ENCODE measurements at places on chromosomes 11 and 22. TPM values are rescaled to one million over a fixed set of nuclear protein-coding genes. Genes with fewer than 3 reads are reported as not detected.

CLNS1A gene
- 103 TPM for total RNA-seq

GRCh38 chr22:33565580-33565995, 354.7 kb downstream of the LARGE1 start:
- no peak for DNase-seq

DNA sequence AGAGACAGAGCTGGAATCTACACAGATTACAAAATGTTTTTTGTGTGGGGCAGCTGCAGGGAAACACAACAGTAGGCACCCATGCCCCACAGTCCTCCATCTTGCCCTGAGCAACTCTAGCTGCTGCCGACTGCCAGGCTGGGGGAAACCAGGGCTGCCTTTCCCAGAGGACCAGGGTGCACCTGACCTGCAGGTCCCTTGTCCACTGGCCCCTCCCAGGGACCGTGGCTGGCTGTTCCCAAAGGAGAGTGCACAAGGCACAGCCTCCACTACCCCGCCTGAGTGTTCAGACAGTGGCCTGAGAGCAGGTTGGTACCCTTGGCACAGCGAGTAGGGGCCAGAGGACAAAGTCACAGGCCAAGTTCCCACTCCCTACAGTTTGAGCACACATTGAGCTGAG, 181.8 kb downstream of the BARX2 start:
- DNase-seq: no peak

DNA sequence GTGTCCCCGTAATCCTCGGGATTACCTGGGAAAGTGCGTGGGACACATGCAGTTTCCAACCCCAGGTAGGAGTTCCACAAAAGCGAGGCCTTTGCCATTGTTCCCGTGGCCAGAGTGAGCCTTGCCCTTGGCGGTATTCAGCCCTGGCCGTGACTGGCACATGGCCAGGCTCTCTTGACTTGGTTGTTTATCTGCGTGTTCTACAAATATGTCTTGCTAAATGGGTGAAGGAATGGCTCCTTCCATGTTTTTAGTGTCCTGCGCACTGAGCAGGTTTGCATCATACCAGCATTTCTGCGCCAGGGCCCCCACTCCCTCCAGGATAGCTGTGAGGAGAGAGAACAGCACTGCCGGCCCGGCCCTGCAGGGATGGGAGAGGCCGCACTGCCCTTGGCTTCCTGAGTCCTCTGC, 20.0 kb downstream of the POLR3H start:
- no peak for DNase-seq

SHANK3 gene
- 0.28 TPM for total RNA-seq

SLC25A17 gene
- 14.2 TPM for total RNA-seq

- no peak for DNase-seq
These were observed 35.0 kb upstream of the TP53I11 start for GRCh38 chr11:44985721-44986120.

GRCh38 chr11:8384199-8384821, 120.6 kb upstream of the LMO1 start:
- no peak for DNase-seq

- DNase-seq: peak; percentile 33
These were observed 616 bp downstream of the BTBD10 start for GRCh38 chr11:13462311-13462900.

GRCh38 chr11:105767931-105768330, 158.1 kb downstream of the GRIA4 start:
- DNase-seq: no peak

HBB gene
- 0.59 TPM for total RNA-seq

DNA sequence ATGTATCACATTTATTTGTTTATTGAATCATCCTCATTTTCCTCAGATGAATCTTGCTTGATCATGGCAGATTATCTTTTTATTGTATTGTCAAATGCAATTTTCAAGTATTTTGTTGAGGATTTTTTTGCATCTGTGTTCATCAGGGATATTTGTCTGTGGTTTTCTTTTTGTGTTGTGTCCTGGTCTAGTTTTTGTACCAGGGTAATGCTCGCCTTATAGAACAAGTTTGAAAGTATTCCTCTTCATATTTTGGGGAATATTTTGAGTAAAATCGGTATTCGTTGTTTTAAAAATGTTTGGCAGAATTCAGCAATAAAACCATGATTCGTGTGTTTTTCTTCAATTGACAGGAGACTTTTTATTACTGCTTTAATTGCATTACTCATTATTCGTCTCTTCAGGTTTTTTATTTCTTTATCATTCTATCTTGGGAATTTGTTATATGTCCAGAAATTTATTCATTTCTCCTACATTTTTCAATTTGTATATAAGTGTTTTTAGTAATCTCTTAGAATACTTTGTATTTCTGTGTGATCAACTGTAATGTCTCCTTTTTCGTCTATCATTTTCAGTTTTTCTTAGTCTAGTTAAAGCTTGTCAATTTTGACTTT, 113.4 kb upstream of the SERPIND1 start:
- DNase-seq: no peak

All from T-cell (primary cell).